ENCODE measurements at places on chromosomes 1 and 21. TPM values are rescaled to one million over a fixed set of nuclear protein-coding genes. Genes with fewer than 3 reads are reported as not detected.

Gene METTL13
- 49.8 TPM for total RNA-seq

Gene ST6GALNAC5
- total RNA-seq = 18.5 TPM

Gene ACTL8
- not detected for total RNA-seq

Gene CLCNKB
- total RNA-seq = 1.9 TPM

Gene VN1R5
- not detected for total RNA-seq

DNA sequence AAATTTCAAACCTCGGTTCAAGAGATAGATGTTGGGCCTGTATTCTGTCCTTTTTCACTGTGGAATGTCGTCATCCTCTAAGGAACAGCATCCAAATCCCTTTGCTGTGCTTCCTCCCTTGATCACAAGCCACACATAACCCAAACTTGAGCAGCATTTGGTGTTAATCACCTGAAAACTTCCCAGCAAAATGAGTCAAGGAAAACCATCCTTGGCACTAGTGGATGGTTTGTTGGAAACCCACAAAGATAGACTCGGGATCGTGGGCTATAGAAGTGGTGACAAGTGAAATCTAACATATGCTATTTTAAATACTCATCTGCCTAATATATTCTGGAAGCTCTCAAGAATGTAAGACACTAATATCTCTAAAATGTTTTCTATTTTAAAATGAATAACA lies 459.1 kb downstream of the SETD4 start:
- no peak for DNase-seq

DNA sequence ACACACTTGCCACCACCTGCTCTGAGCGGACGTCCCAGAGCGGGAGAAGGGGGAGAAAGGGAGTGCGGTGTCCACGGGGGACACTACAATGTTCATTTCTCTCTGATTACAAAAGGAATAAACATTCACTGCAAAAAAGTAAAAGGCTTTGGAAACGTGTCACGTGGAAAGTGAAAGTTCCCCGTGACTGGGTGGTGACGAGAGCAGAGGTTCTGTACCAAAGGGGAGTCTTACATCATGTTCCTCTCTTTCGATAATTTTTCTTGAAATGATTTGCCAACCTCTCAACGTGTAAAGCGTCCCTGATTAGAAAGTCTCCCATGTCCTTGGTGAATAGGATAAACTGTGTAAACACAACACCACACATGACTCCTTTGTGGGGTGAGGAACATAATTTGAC lies 22.0 kb upstream of the PRDM15 start:
- DNase-seq = no peak

GRCh38 chr1:26066857-26067256 lies 573 bp downstream of the TRIM63 start:
- DNase-seq = no peak

GRCh38 chr1:218755128-218755527 lies 410.0 kb downstream of the TGFB2 start:
- DNase-seq = no peak

DNA sequence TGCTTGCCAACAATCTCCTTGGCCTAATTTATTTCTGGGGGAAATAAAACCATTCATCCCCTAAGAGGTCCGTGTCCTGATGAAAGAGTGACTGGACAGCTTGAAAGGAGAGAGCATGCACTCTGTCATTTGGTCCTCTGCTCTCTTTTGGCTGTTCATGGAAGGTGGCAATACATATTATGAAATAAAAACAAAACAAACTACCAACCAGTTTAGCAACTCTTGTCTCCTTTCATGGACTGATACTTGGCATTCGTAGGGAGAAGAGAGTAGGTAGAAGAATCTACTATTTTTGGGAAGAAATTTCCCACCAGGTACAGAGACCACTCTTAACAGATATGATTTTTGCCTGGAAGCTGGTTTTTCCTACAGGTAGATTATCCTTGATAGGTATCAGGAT lies 746 bp upstream of the C1orf116 start:
- no peak for DNase-seq

DNA sequence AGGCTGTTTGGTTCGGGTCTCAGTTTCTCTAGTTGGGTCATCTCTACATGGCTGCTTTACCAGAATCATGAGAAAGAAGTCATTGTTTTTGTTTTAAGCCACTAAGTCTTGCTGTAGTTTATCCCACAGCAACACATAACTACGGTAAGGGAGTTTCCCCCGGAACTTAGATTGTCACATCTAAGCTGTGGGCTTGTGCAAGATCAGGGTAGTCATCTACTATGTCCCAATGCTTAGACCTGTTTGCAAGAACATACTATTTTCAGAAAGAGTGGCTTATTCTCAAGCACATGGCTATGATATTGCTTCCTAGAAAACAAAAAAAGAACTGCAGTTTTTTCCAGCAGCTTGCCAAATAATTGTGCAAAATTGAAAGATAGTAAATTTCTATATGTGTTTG lies 18.0 kb upstream of the OLIG2 start:
- DNase-seq = no peak

Measured in prostate gland (tissue), 2 donors.